ENCODE measurements at places on chromosomes 1 and 21. TPM values are rescaled to one million over a fixed set of nuclear protein-coding genes. Genes with fewer than 3 reads are reported as not detected.

DNA sequence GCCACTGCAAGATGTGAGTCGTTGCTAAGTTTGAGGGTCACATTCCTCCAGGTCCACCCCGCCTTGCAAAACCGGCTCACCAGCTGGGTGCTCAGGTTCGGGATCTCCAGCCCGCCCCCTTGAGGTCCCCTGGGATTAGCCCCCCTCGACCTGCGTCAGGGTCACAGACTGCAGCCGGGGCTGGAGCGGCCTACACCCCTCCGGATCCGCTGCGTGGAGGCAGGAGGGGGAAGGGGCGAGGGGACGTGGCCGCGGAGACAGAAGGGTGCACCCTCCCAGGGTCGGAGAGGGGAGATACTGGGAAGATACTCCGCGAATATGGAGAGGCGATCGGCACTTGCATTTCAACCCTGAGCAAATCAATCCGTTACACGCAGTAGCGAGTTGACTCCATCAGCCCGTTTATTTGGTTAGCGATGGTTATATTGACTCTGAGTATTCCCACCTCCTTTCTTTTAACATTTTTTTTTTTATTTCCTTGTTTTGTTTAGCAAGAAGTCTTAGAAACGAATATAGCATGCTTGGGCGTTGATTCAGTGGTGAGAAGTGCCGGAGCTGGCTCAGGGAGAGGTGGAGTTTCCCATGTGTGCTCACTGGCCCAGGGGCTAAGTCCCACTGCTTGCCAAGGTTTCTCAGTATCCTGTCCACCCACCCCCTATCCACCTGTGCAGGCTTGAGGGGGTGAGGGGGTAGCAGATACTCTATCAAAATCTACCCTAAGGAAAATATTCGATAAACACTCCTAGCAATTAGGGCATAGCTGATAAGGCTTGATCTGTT lies 997 bp downstream of the IFNAR2 start:
- H3K27me3 ChIP-seq = peaks cover 8% of the 10 kb centered on the region
- peak overlapping the region; percentile 79 for H3K4me3 ChIP-seq
- peak; percentile 56 for DNase-seq

Gene DNAJC28
- total RNA-seq = 2.1 TPM

DNA sequence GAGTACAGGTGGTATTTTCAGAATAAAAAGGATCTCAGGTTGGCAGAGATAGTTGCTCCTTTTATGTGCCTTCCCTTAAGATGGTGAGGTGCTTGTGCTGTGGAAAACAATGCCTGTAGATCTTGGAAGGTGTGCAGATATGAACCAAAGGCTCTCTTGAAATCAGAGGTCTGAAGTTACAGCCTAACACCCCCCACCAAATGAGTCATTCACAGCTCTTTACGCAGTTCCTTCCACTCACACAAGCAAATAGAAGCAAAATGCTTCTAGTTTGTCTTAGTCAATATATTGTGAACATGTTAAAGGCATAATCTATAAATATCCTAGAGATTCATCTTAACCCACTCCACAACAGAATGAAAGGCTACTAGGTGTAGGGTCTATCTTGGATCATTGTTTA lies 128.9 kb upstream of the NR5A2 start:
- H3K27me3 ChIP-seq = no peaks in the 10 kb centered on the region
- no peaks in the 10 kb centered on the region for H3K4me1 ChIP-seq
- peak; percentile 15 for DNase-seq
- no peaks in the 10 kb centered on the region for H3K36me3 ChIP-seq

GRCh38 chr1:108828074-108828961 lies 28.6 kb downstream of the AKNAD1 start:
- no peak overlapping the region for H3K4me3 ChIP-seq
- H3K36me3 ChIP-seq = no peaks in the 10 kb centered on the region
- H3K27me3 ChIP-seq = no peaks in the 10 kb centered on the region
- H3K4me1 ChIP-seq = peaks cover 37% of the 10 kb centered on the region
- peak; percentile 66 for DNase-seq

Gene HES5
- total RNA-seq = 0.22 TPM

Gene PTPN22
- total RNA-seq = 1.3 TPM

GRCh38 chr1:13763991-13764390 lies 64.0 kb downstream of the PRDM2 start:
- DNase-seq = no peak
- no peaks in the 10 kb centered on the region for H3K36me3 ChIP-seq
- H3K27me3 ChIP-seq = no peaks in the 10 kb centered on the region
- no peak overlapping the region for H3K27ac ChIP-seq
- H3K4me3 ChIP-seq = no peak overlapping the region

DNA sequence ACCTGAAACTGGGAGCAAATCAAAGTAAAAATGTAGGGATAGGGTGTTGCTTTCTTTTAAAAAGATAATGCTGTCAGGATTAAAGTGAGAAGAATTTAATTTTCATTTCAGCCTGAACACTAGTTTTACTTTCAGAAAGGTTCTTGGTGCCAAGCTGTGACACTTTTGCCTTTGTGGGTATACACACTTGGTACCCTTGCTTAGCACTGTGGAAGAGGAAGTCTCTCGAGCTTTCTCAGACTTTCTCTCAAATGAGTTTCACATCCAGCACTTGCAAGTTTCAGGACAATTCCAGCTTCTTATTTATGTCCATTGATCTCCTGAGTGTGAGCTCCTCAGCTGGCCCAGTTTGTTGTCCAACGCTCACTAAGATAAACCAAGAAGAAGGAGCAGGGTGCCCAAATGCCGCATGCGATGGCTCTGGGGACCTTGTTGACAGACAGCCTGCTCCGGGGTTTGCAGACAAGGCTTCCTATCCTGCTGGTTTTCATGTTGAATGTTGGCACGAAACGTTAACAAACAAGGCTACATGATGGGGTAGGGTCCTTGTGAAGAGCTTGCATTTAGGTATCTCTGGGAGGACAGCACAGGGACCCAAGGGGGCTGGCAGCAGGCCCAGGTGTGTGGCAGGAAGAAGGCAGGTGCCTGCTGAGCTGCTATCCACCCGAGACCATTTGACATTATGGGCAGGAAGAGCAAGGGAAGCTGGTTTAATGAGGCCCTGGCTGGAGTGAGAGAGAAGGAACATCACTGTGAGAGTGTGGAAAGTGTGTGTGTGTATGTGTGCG lies 79.7 kb downstream of the POFUT2 start:
- H3K4me1 ChIP-seq = peaks cover 7% of the 10 kb centered on the region
- DNase-seq = no peak
- no peaks in the 10 kb centered on the region for H3K27me3 ChIP-seq
- peaks cover 5% of the 10 kb centered on the region for H3K36me3 ChIP-seq

Gene S100A7
- total RNA-seq = not detected

DNA sequence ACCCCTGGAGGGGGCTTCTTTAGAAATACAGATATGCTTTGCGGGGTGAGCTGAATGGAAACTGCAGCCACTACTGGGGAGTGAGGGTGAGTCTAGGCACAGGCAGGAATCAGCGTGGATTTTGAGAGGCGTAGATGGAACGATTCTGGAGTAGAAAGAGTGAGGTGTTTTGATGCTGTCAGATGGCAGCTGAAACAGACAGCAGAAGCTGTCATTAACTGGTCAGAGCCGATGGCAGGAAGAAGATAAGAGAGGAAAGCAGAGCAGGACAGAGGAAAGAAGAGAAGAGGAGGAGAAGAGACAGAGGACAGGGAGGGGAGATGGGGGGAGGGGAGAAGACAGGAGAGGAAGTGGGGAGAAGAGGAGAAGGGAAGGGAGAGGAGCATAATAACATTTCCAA lies 138.5 kb downstream of the LRIG2 start:
- H3K4me3 ChIP-seq = no peak overlapping the region
- no peaks in the 10 kb centered on the region for H3K4me1 ChIP-seq
- no peaks in the 10 kb centered on the region for H3K36me3 ChIP-seq
- no peak overlapping the region for H3K27ac ChIP-seq
- no peak for DNase-seq

- peaks cover 3% of the 10 kb centered on the region for H3K36me3 ChIP-seq
- peak overlapping the region; percentile 100 for H3K4me3 ChIP-seq
- H3K27me3 ChIP-seq = no peaks in the 10 kb centered on the region
- DNase-seq = no peak
Observed at GRCh38 chr1:94926126-94926914, 590 bp downstream of the CNN3 start.

DNA sequence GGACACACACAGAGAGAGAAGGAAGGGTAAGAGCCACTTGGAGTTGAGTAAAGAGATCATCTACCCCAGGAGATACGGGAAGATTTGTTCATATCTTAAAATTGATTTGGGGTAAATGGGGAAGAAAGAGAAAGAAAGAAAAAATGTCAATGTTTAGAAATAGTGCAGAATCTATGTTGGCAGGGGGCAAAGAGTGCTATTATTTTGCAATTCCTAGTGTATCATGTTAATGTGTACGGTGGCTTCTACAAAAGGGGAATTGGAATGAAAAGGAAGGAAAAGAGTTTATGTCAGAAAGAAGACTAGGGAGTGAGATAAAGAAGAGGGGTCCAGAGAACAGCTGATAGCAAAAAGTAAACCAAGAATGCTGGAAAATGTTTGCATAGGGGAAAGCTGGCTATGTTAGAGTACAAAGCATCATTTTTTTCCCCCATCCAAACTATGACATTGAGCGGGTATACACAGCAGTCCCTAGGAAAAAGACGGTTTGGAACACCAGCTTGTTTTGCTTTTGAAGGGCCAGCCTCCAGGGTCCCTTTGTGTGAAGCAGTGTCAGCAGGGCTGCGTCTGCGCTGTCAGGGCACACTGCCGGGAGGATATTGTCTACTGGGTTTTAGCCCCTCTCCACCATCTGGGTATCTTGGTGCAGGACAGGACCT lies 10.8 kb downstream of the LRRC8D start:
- H3K27ac ChIP-seq = no peak overlapping the region
- H3K4me3 ChIP-seq = no peak overlapping the region
- no peaks in the 10 kb centered on the region for H3K27me3 ChIP-seq
- no peaks in the 10 kb centered on the region for H3K36me3 ChIP-seq
- no peak for DNase-seq

DNA sequence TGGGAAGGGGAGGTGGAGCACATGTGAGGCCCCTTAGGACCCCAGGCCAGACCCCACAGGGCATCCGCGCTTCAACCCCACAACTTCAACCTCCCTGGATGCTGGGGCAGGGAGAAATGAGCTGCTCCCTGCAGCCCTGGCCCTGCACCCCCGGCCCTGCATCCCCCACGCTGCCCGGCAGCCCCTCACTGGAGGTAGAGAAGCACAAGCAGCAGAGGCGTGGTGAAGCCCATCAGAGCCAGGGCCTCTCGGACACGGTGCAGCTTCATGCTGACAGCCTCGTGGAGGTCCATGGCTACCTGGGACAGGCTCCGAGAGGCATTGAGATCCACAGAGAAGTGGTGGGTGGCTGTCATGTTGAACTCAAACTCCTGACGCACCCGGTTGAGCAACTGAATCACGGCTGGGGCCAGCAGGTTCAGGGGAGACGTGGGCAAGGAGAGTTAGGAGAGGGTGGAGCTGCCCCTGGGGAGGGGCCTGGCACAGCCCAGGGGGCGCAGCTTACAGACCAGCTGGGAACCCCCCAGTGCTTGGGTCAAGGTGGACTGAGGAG lies 3.3 kb downstream of the DCST2 start:
- no peak overlapping the region for H3K4me3 ChIP-seq
- H3K27ac ChIP-seq = no peak overlapping the region
- H3K27me3 ChIP-seq = no peaks in the 10 kb centered on the region
- no peaks in the 10 kb centered on the region for H3K4me1 ChIP-seq
- no peak for DNase-seq

Gene TMIGD3
- not detected for total RNA-seq
